ENCODE measurements at places on chromosomes 2 and 18.

DNA sequence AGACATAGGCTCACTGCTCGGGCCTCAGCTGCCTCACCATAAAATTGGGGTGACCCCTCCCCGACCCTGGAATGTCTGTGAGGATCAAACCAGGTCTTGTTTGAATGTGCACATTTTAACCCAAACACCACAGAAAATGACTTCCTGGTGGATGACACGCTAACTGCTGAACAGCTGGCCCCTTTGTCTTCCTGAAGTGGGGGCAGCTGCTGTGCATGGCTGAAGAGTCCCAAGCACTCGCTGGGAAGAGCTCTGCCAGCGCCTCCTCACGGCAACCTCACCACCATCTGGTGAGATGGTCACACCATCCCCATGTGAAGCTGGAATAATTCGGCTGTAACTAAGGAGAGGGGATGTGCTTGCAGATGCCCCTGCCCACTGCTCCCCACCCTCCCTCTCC, 34.0 kb downstream of the AQP12A start:
- H3K27me3 ChIP-seq, result no peaks in the 10 kb centered on the region
- no peaks in the 10 kb centered on the region for H3K36me3 ChIP-seq
- H3K27ac ChIP-seq, result no peak overlapping the region
- H3K4me3 ChIP-seq, result no peak overlapping the region
- no peak for DNase-seq

GRCh38 chr18:41326311-41326710, 628.7 kb upstream of the PIK3C3 start:
- no peaks in the 10 kb centered on the region for H3K36me3 ChIP-seq
- H3K27me3 ChIP-seq, result no peaks in the 10 kb centered on the region
- no peak overlapping the region for H3K4me3 ChIP-seq
- no peak overlapping the region for H3K27ac ChIP-seq
- H3K4me1 ChIP-seq, result no peaks in the 10 kb centered on the region

DNA sequence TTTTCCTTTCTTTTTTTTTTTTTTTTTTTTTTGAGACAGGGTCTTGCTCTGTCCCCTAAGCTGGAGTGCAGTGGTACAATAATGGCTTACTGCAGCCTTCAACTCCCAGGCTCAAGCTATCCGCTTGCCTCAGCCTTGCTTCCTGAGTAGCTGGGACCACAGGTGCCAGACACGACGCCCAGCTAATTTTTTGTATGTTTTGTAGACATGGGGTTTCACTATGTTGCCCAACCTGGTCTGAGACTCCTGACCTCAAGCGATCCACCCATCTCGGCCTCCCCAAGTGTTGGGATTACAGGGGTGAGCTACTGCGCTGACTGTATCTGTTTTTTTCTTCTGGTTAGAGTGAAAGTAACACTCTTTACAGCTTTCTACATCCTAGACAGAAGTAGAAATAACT, 240.3 kb upstream of the FBXO11 start:
- DNase-seq, result no peak
- H3K27ac ChIP-seq, result no peak overlapping the region
- H3K4me3 ChIP-seq, result no peak overlapping the region
- H3K27me3 ChIP-seq, result no peaks in the 10 kb centered on the region
- no peaks in the 10 kb centered on the region for H3K36me3 ChIP-seq

- no peak for DNase-seq
- H3K36me3 ChIP-seq, result no peaks in the 10 kb centered on the region
- H3K4me3 ChIP-seq, result no peak overlapping the region
- no peaks in the 10 kb centered on the region for H3K4me1 ChIP-seq
These were observed 66.3 kb upstream of the GLI2 start for GRCh38 chr2:120669121-120669952.

DNA sequence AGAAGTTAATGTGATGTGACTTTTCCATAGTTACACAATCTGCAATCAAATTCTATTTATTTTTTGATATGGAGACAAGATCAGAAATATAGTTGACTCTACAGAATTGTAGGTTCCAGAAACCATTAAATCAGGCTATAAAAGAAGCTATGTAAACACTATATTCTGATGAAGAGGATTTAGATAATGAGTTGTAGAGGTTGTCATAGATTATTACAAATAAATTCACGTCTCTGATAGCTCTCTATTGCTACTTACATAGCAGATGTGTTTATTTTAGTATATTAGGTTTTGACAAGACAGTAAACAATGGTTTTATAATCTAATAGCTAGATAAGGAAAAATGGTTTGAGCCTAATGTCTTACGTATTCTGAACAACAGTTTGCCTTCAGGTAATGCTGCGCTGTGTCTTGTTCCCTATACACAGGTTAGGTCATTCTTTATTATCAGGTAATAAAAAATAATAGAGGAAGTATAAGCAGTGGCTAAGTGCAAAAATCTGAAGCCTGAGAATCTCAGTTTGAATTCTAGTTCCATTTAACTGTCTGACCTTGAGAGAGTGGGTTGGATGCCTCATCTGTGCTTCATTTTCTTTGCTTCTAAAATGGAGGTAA, 93.4 kb downstream of the PPP1R1C start:
- no peaks in the 10 kb centered on the region for H3K36me3 ChIP-seq
- peaks cover 4% of the 10 kb centered on the region for H3K27me3 ChIP-seq
- H3K4me1 ChIP-seq, result no peaks in the 10 kb centered on the region
- H3K4me3 ChIP-seq, result no peak overlapping the region
- DNase-seq, result no peak
- H3K27ac ChIP-seq, result no peak overlapping the region

DNA sequence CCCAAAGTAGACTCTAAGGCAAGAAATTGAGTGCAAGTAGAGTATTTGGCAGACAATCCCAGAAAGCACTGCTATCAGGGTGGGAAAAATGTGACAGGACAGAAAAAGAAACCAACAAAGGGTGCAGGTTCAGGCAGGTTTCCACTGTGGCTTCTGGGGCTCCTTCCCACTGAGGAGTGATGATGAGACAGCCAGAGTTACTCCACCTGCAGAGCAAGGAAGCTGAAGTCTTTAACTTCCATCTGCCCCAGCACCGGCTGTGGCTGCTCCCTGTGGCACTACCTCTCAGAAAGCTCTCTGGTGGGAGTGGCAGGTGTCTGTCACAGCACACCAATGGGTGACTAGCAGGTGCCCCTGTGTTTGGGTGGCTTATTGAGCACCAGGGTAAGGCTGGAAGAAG, 37.6 kb upstream of the ACKR3 start:
- H3K36me3 ChIP-seq, result no peaks in the 10 kb centered on the region
- H3K4me1 ChIP-seq, result peaks cover 20% of the 10 kb centered on the region
- H3K27ac ChIP-seq, result no peak overlapping the region
- no peaks in the 10 kb centered on the region for H3K27me3 ChIP-seq

DNA sequence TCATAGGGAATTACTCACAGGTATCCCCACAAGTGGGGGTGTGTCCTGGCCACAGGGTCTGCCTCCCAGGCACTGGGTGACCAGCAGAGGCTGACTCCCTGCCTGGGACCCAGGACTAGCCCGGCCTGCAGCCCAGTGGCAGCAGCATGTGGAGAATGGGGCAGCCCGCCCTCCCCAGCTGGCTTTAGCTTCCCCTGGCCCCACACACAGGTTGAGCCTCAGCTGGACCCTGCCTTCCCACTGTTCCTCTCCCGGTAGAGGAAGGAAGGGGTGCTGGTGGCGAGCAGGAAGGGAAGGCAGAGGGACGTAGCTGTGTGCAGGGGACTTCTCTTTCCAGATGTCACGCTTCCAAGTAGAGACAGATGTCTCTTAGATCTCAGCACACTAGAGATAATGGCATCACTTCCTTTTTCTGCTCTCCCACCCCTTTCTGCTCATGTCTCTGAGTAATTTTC, 51.4 kb downstream of the EMILIN2 start:
- H3K27me3 ChIP-seq, result no peaks in the 10 kb centered on the region
- DNase-seq, result no peak
- no peak overlapping the region for H3K4me3 ChIP-seq
- H3K36me3 ChIP-seq, result no peaks in the 10 kb centered on the region
- H3K4me1 ChIP-seq, result peaks cover 31% of the 10 kb centered on the region

GRCh38 chr2:10548626-10549025, 100.5 kb upstream of the ODC1 start:
- H3K36me3 ChIP-seq, result no peaks in the 10 kb centered on the region
- no peak for DNase-seq
- peaks cover 26% of the 10 kb centered on the region for H3K27me3 ChIP-seq
- peaks cover 16% of the 10 kb centered on the region for H3K4me1 ChIP-seq

DNA sequence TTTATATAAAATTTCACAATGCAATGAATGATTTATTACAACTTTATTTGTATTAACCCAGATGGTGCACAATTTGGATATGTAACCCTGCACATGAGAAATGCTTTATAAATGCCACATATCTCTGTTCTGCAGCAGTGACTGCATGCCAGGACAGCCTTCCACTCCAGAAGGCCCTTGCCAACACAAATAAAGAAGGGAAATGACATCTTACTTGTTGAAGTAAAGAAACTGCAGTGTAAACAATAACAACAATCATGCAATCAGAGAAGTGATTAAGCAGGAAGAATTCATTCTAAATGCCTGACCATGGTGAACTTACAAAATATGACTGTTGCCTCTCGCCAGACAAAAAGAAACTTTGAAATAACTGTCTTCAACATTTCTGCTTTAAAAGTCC, 129.9 kb upstream of the CHST9 start:
- H3K4me3 ChIP-seq, result no peak overlapping the region
- no peaks in the 10 kb centered on the region for H3K27me3 ChIP-seq
- no peak overlapping the region for H3K27ac ChIP-seq
- no peaks in the 10 kb centered on the region for H3K36me3 ChIP-seq
- no peak for DNase-seq

GRCh38 chr2:54290356-54291025, 34.5 kb upstream of the TSPYL6 start:
- no peaks in the 10 kb centered on the region for H3K36me3 ChIP-seq
- no peak overlapping the region for H3K27ac ChIP-seq
- H3K4me3 ChIP-seq, result no peak overlapping the region
- no peaks in the 10 kb centered on the region for H3K27me3 ChIP-seq

- H3K27ac ChIP-seq, result no peak overlapping the region
- peaks cover 6% of the 10 kb centered on the region for H3K27me3 ChIP-seq
- DNase-seq, result no peak
- no peak overlapping the region for H3K4me3 ChIP-seq
- H3K4me1 ChIP-seq, result no peaks in the 10 kb centered on the region
These were observed 100.1 kb upstream of the ARHGAP15 start for GRCh38 chr2:143029141-143029540.

- no peaks in the 10 kb centered on the region for H3K4me1 ChIP-seq
- no peak overlapping the region for H3K27ac ChIP-seq
- DNase-seq, result no peak
- H3K27me3 ChIP-seq, result no peaks in the 10 kb centered on the region
- H3K4me3 ChIP-seq, result no peak overlapping the region
These were observed 93.2 kb downstream of the CPO start for GRCh38 chr2:207032490-207032889.

DNA sequence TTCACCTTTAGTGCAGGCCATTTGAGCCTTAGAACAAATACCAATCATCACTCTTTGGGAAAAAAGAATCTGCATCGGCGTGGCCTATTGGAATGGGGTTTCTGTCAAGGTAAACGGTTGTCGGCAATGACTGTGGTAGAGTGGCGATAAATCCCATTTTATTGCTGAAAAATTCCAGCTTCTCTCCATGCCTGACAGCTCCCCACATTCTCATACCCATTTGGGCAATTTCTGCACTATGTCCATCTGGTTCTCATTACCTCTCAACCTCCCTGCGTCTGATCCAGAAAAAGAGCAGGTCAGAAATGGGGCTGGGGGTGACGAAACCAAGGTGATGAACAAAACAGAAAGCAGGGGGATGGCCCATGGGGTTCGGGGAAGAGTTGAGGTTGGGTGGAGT, 254.0 kb downstream of the MEIS1 start:
- H3K4me1 ChIP-seq, result no peaks in the 10 kb centered on the region
- no peak overlapping the region for H3K4me3 ChIP-seq
- no peaks in the 10 kb centered on the region for H3K36me3 ChIP-seq
- no peaks in the 10 kb centered on the region for H3K27me3 ChIP-seq
- DNase-seq, result no peak

GRCh38 chr2:178265851-178266250, 71.5 kb downstream of the OSBPL6 start:
- no peak overlapping the region for H3K27ac ChIP-seq
- no peaks in the 10 kb centered on the region for H3K27me3 ChIP-seq
- no peak overlapping the region for H3K4me3 ChIP-seq
- H3K4me1 ChIP-seq, result no peaks in the 10 kb centered on the region

DNA sequence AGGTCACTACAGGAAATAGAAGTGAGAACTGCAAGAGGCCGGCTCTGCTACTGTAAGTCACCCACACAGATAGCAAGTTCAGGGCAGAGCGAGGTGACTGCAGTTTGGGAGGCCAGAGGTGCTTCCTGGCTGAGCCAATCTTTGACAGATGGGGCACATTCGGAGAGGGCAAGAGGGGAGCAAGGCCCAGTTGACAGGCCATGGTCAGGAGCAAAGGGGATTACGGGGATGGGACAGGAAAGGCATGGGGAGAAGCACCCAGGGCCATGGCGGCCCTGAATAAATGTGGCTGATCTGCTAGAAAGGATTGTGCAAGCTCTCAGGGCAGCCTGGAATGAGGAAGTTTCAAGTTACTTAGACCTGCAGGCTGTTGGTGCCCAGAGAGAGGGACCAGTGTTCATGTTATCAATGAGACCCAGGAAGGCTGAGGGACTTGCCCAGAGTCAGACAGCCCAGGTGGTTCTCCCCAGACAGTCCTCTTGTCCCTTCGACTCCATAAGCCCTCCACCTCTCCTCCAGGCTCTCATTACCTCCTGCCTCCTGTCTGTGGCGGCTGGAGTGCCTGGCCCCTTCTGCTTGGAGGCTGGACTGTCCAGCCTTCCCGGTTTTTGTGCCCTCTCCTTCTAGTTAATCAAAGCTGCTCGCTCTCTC, 123.3 kb downstream of the CTIF start:
- no peaks in the 10 kb centered on the region for H3K36me3 ChIP-seq
- no peak overlapping the region for H3K4me3 ChIP-seq
- no peak for DNase-seq
- peaks cover 4% of the 10 kb centered on the region for H3K4me1 ChIP-seq

DNA sequence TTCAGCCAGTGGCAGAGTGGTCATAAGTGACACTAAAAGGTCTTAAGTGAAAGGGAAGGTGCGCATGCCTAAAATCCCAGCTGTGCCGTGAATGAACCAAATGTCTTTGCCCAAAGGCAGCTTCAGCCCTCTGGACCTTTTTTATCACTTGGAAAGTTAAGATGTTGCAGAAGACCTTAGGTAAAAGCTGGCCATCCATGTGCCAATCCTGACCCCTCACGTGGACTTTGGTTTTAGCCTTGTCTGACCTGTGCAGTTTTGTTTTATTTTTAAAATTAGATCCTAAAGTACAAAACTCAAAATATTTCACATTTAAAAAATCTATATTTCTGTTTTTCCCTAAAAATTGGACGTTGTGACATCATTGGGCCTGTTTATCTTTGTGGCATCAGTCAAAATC, 429.5 kb downstream of the STK39 start:
- no peak for DNase-seq
- H3K4me1 ChIP-seq, result no peaks in the 10 kb centered on the region
- no peaks in the 10 kb centered on the region for H3K36me3 ChIP-seq

GRCh38 chr2:68936427-68936826, 16.3 kb downstream of the GKN2 start:
- H3K27ac ChIP-seq, result no peak overlapping the region
- no peak for DNase-seq
- H3K4me1 ChIP-seq, result no peaks in the 10 kb centered on the region
- no peak overlapping the region for H3K4me3 ChIP-seq
- H3K36me3 ChIP-seq, result no peaks in the 10 kb centered on the region

All from CD4-positive, alpha-beta T cell (primary cell).